8988T (cell line): ENCODE measurements at places on chromosomes 2 and 18.

- no peak for DNase-seq
Measured at GRCh38 chr2:70496819-70497218, 56.8 kb downstream of the TGFA start.

DNA sequence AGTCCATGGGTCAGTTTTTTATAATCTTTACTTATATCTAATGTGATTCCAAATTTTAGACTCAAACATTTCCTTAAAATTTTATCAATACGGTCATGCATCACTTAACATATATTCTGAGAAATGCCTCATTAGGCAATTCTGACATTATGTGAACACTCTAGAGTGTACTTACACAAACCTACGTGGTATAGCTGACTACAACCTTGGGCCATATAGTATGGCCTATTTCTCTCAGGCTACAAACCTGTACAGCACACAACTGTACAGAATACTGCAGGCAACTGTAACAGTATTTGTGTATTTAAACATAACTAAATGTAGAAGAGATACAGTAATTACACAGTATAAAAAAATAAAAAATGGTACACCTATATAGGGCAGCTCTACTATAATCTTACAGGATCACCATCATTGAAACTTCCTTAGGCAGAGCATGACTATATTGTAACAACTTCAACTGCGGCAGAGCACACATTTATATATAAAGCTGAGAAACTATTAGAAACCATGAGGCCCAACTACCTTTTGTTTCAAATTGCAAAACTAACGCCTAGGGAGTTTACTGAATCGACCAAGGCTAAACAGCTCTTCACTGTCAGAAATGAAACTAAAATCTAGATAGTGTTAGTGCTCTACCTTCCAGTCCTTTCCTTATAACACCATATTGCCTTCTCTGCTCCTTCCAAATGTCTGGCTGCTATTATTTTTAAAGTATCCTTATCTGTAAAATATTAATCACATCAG, 6.9 kb downstream of the YES1 start:
- no peak for DNase-seq

DNA sequence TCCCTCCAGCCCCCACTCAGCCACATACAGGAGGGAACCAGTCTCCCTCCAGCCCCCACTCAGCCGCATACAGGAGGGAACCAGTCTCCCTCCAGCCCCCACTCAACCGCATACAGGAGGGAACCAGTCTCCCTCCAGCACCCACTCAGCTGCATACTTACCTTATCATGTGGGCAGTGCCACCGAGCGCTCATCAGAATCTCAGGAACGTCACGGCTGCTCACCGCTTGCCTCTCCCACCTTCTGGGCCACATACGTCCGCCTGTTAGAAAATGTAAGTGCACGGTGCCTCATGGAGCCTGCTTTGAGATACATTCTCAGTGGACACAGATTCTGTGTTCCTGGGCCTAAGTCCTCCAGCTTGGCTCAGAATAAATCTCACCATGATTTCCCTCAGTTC, 124.8 kb downstream of the PXDN start:
- DNase-seq, result no peak

DNA sequence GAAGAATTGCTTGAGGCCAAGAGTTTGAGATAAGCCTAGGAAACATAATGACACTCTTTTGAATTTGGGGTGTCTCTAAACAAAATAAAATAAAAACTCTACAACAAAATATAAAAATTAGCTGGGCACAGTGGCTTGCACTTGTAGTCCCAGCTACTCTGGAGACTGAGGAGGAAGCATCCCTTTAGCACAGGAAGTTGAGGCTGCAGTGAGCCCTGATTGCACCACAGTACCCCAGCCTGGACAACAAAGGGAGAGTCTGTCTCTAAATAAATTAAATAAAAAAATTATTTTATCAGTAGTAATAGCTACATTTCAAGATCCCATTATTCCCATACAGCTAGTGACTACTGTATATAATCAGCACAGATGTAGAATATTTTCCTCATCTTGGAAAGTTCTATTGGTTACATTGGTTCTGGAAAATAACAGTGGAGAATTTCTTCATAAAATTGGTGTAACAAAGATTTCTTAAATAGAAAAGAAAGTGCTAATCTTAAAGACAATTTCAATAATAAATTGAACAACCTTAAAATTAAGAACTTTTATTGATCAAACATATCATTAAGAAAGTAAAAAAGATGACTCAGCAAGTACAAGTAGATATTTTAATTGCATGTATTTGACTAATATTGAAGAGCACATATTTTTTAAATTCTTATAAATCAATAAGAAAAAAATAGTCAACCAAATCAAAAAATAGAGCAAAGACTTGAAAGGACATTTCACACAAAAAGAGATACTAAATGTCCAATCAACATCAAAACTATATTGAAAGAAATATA, 90.4 kb upstream of the KYNU start:
- DNase-seq, result no peak

- DNase-seq, result no peak
Measured at GRCh38 chr2:216678813-216679657, 16.3 kb downstream of the IGFBP5 start.
